ENCODE measurements at places on chromosomes 3 and 15. TPM values are rescaled to one million over a fixed set of nuclear protein-coding genes. Genes with fewer than 3 reads are reported as not detected.

The FETUB gene
- total RNA-seq: 0.25 TPM

The DNASE1L3 gene
- not detected for total RNA-seq

The ATP13A4 gene
- 0.06 TPM for total RNA-seq

The SELENOK gene
- 18.3 TPM for total RNA-seq

Data from A549 treated with CORT108297 at 1 μM for 4 hours (cell line).